ENCODE measurements at places on chromosomes 6 and 20. TPM values are rescaled to one million over a fixed set of nuclear protein-coding genes. Genes with fewer than 3 reads are reported as not detected.

DNA sequence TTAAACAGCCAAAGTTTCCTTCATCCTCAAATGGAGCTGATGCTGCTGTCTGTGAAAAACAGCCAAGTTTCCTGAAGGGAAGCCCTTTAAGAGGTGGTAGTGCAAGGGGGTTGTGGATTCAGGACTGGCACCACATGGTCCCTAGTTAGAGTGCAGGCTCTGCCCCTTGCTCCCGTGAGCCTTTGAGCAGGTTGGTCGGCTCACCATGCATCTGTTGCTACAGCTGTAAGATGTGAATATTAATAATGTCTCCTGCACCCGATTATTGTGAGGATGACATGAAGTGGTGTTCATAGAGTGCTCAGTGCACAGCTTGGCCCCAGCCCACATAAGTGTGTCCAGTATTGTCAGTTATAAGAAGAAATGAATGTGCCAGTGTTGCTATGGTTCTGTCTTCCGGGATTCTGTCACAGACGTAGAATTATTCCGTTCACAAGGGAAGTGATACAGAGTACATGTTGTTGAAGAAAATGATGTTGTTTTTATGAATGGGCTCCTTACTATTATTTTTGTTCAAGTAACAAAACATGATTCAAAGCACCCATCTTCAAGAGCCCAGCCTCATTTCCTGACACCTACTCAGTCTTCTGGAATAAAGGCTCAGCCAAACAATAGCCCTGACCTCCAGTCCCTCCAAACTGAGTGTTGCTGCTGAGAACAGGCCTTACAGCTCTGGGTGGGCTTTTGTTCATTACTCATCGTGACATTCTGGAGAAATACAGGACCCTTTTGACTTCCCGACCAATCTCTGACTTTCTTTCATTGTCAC lies 2.9 kb upstream of the PKIG start:
- no peak for DNase-seq

GRCh38 chr6:151137542-151137941 lies 102.2 kb upstream of the AKAP12 start:
- DNase-seq: no peak

GRCh38 chr20:52103335-52103912 lies 88.2 kb downstream of the ZFP64 start:
- no peak for DNase-seq

- no peak for DNase-seq
These were observed 110.9 kb downstream of the SH3BGRL2 start for GRCh38 chr6:79742030-79742429.

- DNase-seq: peak; percentile 2
These were observed 327.8 kb downstream of the TAF4 start for GRCh38 chr20:61737812-61738443.

DNA sequence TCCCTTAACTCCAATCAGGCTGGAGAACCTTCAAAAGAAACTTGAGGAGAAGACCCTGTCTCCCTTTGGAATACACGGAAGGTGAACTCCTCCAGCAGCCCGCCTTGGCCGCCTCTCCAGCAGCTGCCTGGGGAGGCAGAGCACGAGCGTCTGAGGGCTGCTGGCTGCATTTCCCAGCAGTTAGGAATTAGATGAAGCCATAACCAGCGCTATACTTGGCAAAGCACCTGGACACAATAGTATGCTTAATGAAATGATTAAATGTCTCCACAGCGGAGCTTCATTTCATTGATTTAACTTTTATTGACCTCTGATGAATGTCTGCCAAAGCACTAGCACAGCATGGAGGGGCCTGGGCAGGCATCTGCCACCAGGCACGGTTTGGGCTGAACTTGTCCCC lies 73.5 kb downstream of the TMEM242 start:
- peak; percentile 3 for DNase-seq

DNA sequence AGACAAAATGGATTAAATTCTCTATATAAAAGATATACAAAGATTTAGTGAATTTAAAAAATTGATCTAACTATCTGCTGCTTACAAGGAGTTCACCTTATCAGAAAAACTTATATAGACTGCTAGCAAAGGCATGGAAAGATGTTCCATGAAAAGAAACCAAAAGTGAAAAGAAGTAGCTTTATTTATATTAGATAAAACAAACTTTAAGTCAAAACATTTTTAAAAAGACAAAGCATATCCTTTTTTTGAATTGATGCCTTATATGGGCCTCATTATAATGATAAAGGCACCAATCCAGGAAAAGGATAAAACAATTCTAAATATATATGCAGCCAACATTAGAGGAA lies 334.2 kb downstream of the MEI4 start:
- DNase-seq: no peak

COL12A1 gene
- 23.2 TPM for total RNA-seq

NELFE gene
- total RNA-seq: 53.7 TPM

THBD gene
- 50.5 TPM for total RNA-seq

ADGRG6 gene
- total RNA-seq: 13.4 TPM

PCNA gene
- 23.9 TPM for total RNA-seq
